Activated CD8-positive, alpha-beta memory T cell treated with anti-CD3 and anti-CD28 coated beads, Interleukin-2, amount 50 U/mL, for 4 hours (primary cell): ENCODE measurements at places on chromosomes 11 and 22.

- DNase-seq = no peak
Measured at GRCh38 chr11:128299132-128299726, 288.1 kb downstream of the ETS1 start.

- no peak for DNase-seq
Measured at GRCh38 chr22:50119768-50120251, 30.0 kb downstream of the MOV10L1 start.

GRCh38 chr11:105673089-105673488 lies 63.2 kb downstream of the GRIA4 start:
- DNase-seq = no peak

DNA sequence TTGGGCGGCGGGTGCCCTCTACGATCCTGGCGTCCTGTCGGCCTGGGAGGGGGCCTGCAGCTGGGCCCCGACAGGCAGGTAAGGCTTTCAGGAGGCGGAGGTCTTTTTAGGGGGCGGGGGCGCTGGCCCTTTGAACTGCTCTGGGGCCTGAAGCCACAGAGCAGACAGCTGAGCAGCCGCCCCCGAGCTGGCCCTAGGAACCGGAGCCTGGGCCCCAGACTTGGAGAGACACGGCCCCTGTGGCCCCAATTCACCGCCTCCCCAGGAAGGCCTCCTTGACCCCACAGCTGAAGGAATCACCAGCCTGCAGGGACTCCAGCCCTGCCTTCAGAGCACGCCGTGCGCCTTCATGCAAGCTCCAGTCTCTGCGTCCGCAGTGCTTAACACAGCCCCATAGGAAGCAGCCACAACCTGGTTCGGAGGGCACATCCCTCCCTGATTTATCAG lies 618 bp upstream of the CERK start:
- no peak for DNase-seq

DNA sequence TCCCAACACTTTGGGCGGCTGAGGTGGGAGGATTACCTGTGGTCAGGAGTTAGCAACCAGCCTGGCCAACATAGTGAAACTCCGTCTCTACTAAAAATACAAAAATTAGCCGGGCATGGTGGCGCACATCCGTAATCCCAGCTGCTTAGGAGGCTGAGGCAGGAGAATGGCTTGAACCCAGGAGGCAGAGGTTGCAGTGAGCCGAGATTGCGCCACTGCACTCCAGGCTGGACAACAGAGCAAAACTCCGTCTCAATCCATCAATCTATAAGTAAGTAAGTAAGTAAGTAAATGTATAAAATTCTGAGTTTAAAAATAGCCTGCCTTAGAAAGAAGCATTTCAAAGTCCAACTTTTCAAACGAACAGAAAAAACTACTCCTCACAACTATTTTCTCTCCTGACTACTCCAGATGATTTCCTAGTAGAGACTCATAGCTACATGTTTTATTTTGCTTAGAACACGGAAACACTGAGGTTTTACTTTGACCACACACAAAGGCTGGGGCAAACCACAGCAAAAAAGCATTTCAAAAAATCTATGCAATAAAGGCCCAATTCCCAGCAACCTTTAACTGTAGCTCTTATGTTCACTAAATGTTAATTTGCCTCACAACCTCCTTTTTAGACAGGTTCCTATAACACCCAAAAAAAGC lies 16.3 kb downstream of the SPTY2D1 start:
- peak; percentile 26 for DNase-seq

GRCh38 chr22:41563051-41563711 lies 2.4 kb downstream of the CSDC2 start:
- DNase-seq = no peak

- DNase-seq = no peak
Measured at GRCh38 chr11:131713529-131714134, 343.2 kb downstream of the NTM start.

GRCh38 chr11:68271023-68271780 lies 571 bp downstream of the C11orf24 start:
- DNase-seq = peak; percentile 59

DNA sequence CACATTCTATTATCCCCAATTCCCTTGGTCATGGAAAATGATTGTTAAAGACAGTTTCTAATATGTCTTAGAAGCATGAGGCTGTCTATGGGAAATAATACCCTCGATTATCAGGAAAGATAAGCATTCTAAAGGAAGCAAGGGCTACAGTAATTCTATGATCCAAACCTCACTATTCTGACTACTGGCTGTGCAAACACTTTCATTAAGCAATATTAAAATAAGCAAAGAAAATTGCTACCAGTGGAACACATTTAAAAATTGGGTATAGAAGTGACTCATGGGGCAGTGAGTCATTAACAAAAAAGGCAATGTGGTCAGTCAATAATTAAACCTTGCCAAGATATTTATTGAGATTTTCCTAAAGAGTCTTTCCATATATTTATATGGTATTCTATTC lies 1415.2 kb upstream of the TENM4 start:
- DNase-seq = no peak

DNA sequence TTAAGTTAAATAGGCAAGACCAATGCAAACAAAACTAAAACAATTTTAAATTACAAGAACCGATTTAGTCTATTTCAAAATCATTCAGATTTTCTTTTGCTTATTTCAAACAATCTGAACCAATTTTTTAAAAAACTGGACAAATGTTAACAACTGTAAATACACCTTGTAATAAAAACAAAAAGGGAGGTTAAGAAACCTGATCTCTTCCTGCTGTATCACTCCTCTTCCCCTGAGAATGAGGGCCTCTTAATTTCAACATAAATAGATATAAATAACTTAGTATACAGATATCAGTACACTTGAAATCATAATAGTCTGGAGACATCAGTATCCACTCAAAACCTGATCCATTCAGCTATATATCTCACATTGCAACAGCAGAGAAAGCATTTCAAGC lies 346.6 kb downstream of the TTC28 start:
- DNase-seq = no peak

GRCh38 chr22:35552196-35552842 lies 11.7 kb downstream of the RASD2 start:
- peak; percentile 69 for DNase-seq

DNA sequence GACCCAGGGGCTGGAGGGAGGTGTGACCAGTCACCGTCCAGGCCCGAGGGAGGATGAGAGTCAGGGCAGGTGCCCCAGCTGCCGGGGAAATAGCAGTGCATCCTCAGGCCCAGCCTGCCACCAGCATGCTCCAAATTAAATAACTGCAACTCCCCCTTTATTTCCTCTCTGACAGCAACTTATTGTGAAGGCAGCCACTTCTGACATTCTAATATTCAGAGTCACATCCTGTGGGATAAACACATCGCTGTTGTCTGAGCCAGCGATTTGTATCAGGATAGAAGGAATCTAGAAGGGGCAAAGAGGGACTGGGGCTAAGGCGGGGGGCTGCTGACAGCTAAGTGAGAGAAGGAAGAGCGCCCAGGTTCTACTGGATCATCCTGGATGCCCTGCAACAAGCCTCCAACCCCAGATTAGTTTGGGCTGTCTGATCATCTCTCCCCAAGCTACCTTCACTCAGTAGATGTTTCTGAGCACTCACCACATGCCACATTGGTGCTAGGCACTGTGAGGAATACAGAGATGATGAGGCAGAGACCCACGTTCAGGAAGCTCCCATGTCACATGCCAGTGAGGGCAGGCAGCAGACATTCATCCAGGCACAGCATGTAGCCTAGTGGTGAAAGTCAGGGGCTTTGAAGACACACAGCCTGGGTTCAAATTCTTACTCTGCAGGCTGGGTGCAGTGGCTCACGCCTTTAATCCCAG lies 214.1 kb downstream of the BUD13 start:
- no peak for DNase-seq

- DNase-seq = peak; percentile 14
Measured at GRCh38 chr22:46578824-46579561, 41.2 kb upstream of the GRAMD4 start.

DNA sequence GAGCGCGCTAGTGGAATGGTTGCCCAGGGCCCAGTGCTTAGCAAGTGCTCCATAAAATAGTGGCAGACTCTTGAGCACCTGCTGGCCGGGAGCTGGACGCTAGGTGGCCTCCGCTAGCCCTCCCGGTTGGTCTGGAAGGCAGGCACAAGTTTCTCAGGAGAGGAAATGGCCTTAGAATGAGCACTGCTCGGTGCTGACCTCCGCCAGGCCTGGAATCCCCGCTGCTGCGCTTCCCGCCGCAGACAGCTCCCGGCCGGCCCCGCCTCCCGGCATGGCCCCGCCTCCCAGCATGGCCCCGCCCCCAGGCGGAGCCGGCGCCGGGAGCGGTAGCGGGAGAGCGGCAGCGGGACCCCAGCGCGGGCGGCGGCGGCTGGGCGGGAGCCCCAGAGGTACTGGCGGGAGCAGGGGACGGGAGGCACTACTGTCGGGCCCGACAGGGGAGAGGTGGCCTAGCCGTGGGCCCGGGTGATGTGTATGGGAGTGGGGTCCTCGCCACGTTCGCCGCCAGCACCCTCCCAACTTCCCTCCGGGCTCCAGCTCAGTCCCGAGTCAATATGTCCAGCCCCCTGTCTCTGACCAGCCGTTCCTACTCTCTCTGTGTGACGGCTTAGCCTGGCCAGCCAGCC lies at the start of gene SIPA1:
Gene SIPA1 (plus strand): TSS at position 308 of the 626 bp plus-strand sequence. CDS start 2,821 bp downstream, outside the sequence.
- peak; percentile 75 for DNase-seq

DNA sequence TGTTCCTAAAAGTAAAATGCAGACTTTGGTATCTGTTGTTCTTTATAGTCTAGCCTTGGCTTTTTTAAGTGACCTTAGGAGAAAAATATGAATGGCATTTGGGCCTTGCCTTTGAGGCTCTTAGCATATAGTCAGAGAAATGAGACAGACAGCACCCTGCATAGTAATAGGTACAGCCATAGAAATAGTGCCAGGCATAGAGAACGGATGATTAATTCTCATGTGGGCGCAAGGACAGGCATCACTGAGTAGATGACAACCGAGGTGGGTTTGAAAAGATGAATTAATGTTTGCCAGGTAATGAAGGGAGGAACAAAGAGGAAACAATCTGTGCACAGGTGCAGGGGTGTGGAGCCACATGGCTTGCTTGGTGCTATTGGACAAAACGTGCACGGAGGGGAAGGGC lies 90.5 kb downstream of the BMAL1 start:
- DNase-seq = no peak
